Activated T-cell treated with anti-CD3 and anti-CD28 coated beads, Interleukin-2, amount 50 U/mL, for 24 hours (primary cell): ENCODE measurements at places on chromosomes 5 and 9.

DNA sequence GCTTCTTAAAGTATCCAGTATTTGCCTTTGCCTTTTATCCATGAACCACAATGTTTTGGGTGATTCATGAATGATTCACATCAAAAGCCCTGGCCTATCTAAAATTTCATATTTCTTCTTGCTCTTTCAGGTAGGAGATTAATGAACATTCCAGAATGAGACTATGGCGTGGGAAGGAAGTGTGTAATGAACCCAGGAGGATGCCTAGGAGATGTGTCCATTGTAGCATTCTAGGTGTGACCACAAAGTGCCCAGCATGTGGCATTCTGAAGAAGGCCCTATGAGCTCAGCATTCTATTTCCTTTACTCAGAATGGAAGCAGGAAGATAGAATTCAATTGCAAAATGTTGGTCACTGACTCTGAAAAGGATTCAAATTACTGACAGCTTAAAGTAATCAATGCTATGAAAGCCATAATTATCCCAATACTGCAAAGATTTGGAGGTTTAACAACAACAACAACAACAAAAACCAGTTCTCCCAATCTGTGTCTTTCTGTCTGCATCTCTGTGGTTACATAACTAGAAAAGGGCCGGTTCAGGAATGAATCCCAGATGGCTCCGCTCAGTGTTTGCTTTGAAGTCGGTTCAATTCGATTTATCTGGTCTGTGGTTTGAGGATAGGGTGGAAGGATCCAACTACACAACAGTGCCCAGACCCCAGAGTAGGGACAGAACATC, 126.7 kb downstream of the FOXD1 start:
- no peak for DNase-seq

DNA sequence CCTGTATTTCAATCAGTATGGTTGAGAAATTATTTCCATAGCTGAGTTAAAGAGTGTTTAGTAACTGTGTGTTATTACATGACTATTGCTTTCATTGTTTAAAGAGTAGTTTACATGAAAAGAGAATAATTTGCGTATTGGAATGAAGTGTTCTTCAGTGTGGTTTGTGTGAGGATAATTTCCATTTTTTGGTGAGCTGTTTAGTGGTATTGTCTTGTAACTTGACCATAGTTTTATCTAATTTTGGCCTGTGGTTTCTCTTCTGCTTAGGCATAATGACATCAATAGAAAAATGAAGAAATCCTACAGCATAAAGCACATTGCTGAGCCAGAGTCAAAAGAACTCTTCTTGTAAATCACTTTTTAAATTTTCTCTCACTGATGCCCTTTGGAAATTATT, 151.2 kb downstream of the SNCAIP start:
- no peak for DNase-seq

GRCh38 chr9:29514336-29514735, 1941.1 kb upstream of the C9orf72 start:
- DNase-seq = no peak

DNA sequence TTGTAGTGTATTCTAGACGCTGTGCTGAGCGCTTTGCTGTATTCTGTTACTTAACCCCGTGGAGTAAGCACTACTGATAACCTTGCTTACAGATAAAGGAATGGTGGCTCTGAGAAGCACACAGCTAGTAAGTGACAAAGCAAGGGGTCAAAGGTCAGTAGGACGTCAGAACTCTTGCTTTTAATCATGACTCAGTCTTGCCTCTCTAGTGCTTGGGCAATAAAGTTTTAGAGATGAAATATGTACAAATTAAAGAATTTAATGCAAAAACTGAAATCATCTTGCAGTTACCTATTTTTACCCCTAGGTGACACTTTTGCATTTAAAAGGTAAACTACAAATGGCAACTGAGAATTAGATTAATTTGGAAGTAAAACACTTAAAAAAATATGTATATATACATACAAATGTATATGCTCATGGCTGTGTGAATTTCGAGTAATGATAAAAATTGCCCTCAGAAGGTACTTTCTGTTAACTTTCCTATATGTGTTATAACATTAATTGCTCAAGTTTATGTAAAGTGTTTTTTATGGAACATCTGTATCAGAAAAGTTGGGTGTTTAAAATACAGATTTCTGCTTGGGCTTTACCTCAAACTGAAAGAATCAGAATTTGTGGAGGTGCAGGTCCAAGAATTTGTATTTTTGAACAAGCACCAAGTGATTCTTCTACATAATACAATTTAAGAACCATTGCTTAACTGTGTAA, 175.1 kb upstream of the DAB2 start:
- DNase-seq = no peak

- no peak for DNase-seq
These were observed 80.6 kb upstream of the MEGF10 start for GRCh38 chr5:127210042-127210441.

GRCh38 chr9:127368852-127369402, 28.0 kb upstream of the SLC2A8 start:
- no peak for DNase-seq

GRCh38 chr9:134474055-134474370, 147.8 kb downstream of the RXRA start:
- no peak for DNase-seq
